NCI-H526 treated with DMSO at 0.1 percent for 48 hours (cell line): ENCODE measurements at places on chromosomes 13 and 19.

DNA sequence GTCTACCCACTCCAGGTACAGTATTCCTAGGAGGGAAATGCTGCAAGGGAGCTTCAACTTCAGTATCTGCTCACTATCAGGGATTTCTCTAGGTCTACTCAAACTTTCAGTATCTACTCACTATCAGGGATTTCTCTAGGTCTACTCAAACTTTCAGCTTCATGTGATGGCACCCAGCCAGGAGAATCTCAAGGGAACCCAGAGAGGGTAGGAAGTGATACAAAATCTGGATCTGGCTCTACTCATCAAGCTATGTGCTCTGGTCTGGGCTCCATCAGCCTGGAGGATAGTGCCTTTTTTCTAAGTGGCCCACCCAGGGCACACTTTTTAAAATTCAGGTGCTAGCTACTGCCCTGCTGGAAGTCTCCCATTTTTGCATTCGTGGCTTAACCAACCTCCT lies 52.3 kb upstream of the FNDC3A start:
- no peak for DNase-seq

DNA sequence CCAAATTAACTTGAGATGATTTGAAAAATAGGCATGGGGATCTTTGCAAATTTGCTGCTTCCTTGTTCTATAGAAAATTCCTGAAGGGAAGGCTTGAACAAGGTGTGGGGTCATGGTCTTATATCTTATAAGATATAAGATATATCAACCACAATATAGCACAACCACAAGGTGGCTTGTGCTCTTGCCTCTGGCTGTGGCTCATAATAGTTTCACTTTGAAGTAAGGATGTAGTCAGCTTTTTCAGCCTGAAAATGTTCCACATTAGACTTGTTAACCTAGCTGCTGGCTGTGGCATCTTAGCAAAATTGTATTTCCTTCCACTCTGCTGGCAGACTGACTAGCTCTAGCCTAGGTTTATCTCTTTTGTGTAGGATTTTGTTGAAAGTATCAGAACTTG lies 169.7 kb downstream of the KLF5 start:
- no peak for DNase-seq

GRCh38 chr19:4291184-4291732 lies 10.9 kb downstream of the TMIGD2 start:
- DNase-seq: no peak

DNA sequence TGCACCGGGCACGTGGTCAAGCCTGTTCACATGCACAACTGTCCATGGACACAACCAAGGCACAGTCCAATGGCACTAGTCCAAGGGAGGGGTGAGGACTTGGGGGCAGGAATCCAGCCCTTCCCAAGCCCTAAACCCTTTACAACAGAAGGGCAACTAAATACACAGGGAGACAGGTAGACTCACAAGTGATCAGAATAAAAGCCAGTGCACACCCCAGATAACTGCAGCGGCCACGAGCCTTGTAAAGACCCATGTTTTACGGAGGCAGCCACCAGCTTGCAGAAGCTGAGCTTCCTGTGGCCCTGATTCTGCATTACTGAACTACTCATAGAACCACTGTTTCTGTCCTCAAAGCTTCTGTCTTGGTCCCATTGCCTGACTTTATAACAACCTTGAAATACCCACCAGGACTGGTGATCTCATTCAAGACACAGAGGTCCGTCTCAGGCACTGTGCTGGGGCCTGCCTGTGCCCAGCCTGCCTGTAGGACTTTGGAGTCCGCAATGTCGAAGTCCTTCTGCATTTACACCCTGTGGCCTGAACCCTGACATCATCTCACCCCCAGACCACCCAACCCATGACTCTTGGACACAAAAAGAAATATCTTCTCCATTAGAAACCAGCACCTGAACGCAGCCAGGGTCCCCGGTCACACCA lies 181.2 kb downstream of the COL4A1 start:
- no peak for DNase-seq

DNA sequence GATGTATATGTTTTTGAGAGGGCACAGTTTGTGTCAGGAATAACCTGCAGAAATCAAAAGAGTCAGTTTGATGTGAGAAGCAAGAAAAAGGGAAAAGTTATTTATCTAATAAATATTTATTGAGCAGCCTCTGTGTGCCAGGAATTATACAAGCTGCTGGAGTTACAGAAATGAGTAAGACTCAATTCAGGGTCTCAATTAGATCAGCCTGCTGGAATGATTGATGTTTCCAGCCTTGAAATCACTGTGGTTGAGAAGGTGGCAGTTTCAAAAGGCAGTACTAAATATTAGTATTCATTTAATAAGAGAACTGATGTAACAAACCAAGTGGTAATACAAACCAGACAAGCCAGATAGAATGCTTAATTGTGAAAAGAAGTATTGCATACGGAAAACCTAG lies 782.4 kb upstream of the GPC6 start:
- no peak for DNase-seq

- no peak for DNase-seq
These were observed 26.5 kb downstream of the MPND start for GRCh38 chr19:4369888-4370260.

DNA sequence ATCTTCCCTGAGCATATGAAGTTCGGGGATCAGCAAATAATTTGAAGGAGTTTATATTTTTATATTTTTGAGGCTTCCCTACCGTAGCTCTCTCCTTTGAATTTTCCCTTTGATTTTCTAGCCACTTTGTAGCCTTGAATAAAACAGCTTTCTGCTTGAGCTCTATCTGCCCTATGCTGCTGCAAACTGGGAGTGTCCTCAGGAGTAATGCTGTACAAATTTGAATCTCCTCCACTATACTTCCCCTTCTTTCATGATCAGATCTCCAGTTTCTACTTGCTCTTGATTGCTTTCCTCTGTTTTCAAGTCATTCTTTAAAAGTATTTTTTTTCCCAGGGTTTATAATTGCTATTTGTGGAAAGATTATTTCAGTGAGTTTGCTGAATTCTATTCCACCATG lies 14.6 kb downstream of the PDS5B start:
- no peak for DNase-seq

DNA sequence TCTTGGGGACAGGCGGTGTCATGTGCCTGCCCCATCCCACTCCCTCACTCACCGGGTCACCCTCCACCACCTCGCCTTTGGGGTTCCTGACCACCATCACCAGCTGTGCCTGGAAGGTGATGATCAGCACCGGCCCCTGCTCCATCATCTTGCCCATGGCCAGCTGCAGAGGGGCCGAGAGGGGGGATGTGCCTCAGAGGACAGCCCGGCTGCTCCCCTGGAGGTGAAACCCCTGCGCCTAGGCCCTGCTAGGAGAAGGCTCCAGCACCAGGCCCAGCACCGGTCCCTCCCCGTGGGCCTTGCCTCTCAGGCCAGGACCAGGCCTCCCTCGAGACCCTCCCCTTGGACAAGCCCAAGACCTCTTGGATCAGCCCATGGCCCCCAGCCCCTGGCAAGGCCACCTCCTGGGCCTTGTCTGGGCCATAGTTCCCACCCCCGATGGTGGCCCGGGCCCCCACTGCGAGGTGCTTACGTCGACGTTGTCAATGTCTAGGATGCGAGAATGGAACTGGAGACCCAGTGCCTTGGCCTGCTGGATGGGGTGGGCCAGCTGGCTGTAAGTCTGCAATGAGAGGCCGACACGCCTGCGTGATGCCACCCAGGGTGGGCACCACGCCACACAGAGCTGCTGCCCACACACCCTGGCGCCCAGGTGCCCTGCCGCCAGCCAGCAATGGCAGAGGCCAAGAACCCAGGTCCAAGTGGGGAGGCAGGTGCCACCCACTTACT lies 1.8 kb upstream of the CTXN1 start:
- DNase-seq: no peak

GRCh38 chr13:109906976-109907375 lies 120.6 kb upstream of the IRS2 start:
- no peak for DNase-seq

DNA sequence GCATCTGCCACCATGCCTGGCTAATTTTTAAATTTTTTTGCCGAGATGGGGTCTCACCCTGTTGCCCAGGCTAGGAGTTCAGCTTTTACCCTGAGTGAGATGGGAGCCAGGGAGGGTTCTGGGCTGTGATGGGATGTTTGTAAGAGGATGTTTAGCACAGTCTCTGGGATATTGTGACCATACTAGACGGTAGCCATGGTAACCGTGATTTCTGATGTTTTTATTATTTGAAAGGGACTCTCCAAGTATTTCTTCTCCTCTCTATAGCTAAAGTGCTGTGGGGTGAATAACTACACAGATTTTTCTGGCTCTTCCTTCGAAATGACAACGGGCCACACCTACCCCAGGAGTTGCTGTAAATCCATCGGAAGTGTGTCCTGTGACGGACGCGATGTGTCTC lies 10.4 kb downstream of the TSPAN16 start:
- no peak for DNase-seq

- DNase-seq: peak; percentile 20
These were observed 626 bp upstream of the BCL3 start for GRCh38 chr19:44747739-44748425.

DNA sequence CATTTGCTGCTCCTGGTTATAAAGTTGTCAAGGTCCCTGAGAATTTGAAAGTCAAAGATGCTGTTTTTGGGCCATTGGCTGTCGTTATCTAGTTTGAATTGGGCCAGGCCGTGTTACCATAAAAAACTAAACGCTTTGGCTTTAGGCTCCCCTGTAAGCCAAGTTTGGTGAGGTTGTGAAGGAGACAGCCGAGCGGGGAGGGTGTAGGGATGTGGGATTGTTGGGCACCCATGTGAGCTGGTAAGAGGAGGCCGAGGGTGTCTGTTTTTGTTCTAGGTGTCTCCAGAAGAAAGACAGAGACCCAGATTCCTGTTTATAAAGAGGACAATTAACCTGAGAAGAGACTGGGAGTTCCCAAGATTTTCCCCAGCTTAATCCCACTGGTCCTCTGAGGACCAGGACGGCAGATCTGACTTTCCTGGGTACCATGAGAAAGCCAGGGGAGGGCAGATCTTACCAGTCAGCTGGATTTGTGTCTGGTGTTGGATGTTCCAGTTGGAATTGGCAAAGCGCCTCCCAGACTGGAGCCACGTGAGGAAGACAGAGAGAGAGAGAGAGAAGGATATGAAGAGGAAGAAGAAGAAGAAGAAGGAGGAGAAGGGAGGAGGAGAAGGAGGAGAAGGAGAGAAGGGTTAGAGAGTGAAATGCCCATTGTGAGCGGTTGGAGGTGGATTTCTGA lies 25.1 kb downstream of the TMEM255B start:
- DNase-seq: no peak

- no peak for DNase-seq
These were observed 1381.9 kb downstream of the EFNB2 start for GRCh38 chr13:105153611-105154010.

- no peak for DNase-seq
These were observed 358.5 kb upstream of the ZNF507 start for GRCh38 chr19:31986951-31987350.

- DNase-seq: peak; percentile 25
These were observed 34.3 kb downstream of the ZNF536 start for GRCh38 chr19:30406220-30407067.

DNA sequence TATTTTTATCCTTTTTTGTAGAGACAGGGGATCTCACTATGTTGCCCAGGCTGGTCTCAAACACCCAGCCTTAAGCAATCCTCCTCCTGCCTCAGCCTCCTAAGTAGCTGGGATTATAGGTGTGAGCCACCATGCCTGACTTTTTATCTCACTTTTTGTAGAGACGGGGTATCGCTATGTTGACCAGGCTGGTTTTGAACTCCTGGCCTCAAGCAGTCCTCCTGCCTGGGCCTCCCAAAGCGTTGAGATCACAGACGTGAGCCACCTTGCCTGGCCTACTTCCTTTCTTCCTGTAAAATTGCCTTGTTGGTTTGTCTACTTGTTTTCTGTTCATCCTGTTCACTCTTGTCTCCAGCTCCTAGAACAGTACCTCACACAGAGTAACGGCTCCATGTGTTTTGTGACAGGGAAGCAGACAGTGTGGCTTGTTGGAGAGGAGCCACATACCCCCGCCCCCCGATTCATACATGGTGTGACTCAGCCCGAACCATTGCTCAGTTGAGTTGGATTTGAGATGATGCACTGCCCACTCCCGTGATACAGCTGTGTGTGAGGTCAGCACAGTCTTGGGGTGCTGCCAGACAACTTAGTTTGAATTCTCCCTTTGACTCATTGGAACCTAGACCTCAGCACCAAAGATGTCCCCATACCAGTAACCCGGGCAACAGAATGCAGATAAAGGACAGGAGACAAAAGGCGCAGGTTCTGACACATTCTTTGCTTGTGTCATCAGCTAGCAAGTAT lies 34.2 kb downstream of the GPR42 start:
- DNase-seq: no peak

DNA sequence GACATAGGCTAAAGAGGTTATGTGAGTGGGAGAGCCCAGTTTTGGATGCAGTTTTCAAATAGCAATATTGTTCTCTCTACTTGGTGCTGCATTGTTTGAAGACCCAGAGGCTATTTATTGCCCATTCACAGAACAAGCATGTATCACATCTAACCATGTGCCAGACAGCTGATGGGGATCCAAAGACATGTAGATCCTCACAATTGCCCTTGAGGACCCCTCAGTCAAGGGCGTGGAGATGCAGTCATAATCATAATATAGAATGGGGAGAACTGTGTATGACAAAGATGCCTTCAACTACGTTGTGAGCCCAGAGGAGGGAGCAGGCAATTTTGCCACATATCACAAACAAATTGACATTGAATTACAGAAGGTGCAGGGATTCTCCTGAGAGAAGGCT lies 70.5 kb downstream of the NHLRC3 start:
- no peak for DNase-seq

- DNase-seq: peak; percentile 10
These were observed 162.1 kb upstream of the MIR17HG start for GRCh38 chr13:91185294-91185863.

- no peak for DNase-seq
These were observed 455.7 kb downstream of the FGF9 start for GRCh38 chr13:22126433-22127021.

- no peak for DNase-seq
These were observed 249.3 kb upstream of the HTR2A start for GRCh38 chr13:47146136-47146535.

DNA sequence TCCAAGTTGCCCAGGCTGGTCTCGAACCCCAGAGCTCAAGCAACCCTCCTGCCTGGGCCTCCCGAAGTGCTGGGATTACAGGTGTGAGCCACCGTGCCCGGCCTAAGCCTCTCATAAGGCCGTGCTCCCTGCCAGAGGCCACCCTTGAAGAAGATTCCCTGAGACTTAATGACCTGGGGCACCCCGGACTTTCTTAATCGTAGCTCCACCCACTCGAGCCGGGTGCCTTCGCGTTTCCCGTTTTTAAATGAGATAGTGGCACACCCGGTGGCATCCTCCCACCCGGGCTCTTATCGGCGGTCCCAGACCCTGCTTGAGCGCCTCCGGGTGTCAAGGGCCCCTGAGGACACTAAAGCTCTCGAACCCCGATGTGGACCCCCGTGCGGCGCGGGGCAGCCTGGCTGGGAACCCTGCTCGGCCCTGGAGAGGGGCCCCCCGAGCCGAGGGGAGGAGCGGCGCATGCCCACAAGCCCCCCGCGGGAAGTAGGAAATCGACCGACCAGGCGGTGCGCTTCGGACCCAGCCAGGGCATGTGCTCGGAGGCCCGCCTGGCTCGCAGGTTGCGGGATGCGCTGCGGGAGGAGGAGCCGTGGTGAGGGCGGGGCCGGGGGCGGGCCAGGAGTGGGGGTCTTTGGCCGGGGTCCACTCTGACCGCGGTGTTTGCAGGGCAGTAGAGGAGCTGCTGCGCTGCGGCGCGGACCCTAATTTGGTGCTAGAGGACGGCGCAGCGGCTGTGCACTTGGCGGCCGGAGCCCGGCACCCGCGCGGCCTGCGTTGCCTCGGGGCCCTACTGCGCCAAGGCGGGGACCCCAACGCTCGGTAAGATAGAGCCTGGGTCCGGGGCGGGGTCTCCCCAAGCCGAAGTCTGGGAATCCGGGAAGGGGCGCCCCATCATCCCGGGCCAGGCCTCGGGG lies at the start of gene ANKLE1:
TSS of gene ANKLE1 (plus strand) at position 511 of the 914 bp plus-strand sequence. CDS start at position 531, 20 bp downstream.
- DNase-seq: no peak
